ENCODE measurements at places on chromosomes 6 and 20.

DNA sequence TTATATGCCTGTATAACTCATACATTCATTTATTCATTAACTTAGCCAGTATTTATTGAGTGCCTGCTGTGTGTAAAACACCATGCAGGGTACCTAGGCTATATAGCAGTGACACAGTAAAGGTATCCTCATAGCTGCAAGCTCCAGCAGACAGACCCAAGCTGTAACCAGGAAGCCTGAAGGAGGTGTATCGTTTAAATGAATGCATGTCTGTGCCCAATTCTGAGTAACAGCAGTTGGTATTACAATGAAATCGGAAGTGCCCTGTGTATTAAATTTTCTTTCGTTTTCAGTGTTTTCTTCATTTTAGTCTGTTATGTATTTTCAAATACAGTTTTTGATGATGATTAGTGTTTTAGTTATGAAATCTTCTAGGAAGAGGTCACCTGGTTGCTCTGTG is 485.8 kb upstream of the SOX4 start:
- no peak for DNase-seq

GRCh38 chr6:25637960-25638434 is 14.0 kb upstream of the SCGN start:
- DNase-seq, result no peak

GRCh38 chr20:63435552-63435951 is 36.9 kb downstream of the KCNQ2 start:
- no peak for DNase-seq

GRCh38 chr6:79127660-79128059 is 49.6 kb upstream of the PHIP start:
- DNase-seq, result no peak

GRCh38 chr20:63363013-63363957 is 2.1 kb upstream of the CHRNA4 start:
- DNase-seq, result no peak

DNA sequence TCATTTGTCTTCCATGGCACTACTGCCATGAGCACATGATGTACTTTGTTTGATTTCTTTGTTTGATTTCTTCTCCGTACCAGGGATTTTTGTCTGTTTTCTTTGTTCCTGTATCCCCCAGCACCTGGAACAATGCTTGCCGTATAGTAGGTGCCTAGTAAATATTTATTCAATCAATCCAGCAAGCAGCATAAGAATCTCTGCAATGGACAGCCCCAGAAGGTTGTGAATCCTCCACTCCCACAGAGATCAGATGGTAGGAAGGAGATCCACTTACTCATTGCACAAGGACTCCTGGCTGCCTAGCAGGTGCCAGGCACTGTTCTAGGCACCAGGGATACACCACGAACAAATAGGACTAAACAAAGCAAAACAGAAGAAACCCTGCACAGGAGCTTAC is 6.7 kb upstream of the SYNJ2 start:
- no peak for DNase-seq

- no peak for DNase-seq
These were observed 594.7 kb upstream of the ADGRB3 start for GRCh38 chr6:68040312-68040778.

DNA sequence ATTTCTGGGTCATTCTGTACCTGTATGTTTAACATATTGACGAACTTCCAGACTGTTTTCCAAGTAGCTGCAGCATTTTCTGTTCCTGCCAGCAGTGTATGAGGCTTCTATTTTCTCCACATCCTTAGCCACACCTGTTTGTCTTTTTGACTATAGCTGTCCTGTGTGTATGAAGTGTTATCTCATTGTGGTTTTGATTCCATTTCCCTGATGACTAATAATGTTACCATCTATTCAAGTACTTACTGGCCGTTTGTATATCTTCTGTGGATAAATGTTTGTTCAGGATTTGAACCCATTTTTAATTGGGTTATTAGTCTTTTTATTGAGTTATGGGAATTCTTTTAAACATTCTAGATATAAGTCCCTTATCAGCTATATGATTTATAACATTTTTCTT is 95.2 kb downstream of the JAG1 start:
- DNase-seq, result no peak

- DNase-seq, result no peak
These were observed 2.7 kb upstream of the SLC35B2 start for GRCh38 chr6:44260011-44260410.

DNA sequence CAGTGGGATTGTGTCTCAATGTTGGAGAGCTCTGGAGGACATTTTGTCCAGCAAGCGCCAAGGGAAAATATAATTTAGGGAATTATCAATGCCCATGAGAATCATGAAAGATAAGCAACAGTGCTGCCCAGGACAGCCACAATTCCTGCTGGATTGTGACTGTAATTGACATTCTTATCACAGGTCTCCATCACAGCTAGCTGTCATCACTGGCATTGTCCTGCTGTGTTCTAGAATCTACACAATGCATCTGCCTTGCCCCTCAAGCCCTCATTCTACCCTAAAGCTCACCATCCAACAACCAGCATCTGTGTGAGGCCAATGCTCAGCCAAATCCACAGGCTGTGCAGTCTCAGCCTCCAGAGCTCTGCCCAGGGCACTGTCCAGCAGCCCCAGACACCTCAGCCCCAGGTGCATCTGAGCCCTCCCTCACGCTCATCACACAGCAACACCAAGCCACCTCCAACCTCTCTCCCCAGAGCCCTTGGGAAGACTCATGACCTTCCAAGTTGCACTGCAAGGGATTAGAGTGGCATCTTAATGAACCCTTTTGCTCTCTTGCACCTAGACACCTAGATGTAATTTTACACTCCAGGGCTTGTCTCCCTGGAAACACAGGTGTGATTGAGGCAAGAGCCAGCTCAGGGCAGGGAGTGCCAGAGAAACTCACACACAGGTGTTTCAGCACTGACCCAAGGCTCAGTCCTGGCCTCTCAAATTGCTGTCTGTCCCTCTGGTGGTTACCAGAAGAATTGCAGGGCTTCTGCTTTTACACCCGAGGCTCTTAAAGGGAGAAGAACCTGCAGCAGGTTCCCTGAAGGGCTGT is 85.2 kb upstream of the PHACTR3 start:
- peak; percentile 66 for DNase-seq

GRCh38 chr6:39037707-39038106 is 10.9 kb upstream of the GLP1R start:
- no peak for DNase-seq

DNA sequence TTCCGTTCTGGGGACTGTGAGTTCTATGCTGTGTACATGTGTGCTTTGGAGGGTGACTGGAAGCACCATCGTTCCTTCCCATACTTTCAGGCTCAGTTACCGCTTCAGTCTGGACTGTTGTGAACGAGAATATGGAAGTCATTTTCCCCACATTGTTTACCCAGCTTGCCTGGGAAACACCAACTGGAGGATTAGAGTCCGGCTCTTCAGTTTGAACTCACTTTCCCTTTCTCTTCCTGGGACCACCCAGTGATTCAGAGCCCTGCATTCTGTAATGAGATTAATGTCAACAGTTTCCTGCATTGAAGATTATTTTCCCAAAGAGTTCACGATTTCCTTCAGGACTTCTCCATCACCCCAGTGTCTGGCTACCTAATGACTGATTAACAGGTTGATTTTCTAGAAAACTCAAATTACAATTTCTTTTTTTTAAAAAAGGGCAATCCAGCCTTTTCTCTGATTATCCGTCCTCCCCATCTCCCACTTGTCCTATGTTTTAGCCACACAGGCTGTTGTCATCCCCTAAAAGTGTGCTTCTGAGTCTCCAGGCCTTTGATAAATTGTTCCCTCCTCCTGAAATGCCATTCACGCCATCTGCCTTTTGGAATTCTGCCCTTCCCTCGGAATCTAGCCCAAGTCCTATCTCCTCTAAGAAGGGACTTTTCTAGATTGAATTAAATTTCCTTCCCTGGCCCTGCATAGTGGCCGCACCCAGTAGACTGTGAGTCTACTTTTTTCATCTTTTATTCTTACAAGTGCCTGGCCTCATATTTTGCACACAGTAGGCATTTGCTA is 3.3 kb upstream of the TAGAP start:
- no peak for DNase-seq

DNA sequence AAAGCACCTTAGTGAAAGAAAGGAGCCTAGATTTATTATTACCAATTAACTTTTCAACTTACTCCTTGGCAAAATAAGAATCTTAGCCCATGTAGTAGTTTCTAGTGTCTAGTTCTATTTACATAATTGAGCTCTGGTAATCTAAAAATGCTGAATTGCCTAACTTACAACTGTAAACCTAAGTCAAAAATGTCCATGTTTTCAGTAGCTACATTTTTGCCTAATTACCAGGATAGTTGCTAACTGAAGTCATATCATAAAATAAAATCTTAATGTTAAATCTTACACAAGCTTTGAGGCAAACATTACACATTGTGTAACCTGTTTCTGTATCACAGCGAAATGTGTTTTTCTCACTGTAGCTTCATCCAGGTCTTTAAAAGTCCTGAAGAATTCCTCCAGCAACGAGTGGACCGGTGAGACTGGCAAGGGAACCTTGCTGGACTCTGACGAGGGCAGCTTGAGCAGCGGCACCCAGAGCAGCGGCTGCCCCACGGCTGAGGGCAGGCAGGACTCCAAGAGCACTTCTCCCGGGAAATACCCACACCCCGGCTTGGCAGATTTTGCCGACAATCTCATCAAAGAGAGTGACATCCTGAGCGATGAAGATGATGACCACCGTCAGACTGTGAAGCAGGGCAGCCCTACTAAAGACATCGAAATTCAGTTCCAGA is 7.6 kb upstream of the CLDN20 start:
- no peak for DNase-seq

DNA sequence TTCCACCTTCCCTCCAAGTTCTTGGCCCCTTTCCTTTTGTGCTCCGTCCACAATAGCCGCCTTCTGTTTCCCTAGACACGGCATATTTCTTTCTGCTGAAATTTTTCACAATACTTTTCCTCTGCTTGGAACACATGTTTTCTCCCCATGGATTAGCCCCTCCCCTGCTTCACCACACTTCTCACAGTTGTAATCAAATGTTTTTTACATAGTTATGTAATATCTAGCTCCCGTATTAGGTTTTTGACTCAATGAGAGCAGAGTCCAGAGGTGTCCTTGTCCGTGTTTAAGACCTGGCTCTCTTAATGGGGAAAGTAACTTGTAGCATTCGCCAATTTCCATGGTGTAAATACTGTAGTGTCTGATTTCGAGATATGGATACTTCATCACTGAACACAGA is 34.7 kb downstream of the PLCB1 start:
- DNase-seq, result no peak

DNA sequence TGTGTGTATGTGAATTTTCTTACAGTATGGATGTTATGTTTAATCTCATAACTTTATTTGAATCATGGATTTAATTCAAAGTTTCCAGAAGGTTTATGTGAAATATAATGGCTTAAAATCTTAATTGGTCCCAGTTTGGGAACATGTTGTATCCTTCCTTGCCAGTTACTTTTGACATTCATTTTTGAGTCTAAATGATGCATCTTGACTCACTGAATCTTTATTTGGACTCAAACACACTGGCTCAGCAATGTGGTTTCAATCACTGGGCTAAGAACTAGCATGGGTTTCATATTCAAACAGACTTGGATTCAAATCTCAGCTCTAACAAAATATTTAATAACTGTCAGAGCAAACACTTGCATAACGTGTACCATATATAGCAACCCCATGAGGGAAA is 25.9 kb upstream of the TFAP2B start:
- no peak for DNase-seq

- no peak for DNase-seq
These were observed 75.1 kb downstream of the CNBD2 start for GRCh38 chr20:36043441-36043840.

GRCh38 chr6:35757456-35758123 is 18.8 kb upstream of the CLPSL2 start:
- DNase-seq, result peak; percentile 49

GRCh38 chr6:71403422-71404134 is 115.0 kb downstream of the OGFRL1 start:
- no peak for DNase-seq

- DNase-seq, result no peak
These were observed 467.4 kb upstream of the ID4 start for GRCh38 chr6:19369785-19370184.

- no peak for DNase-seq
These were observed 1608.8 kb downstream of the GRIK2 start for GRCh38 chr6:103002282-103002681.

DNA sequence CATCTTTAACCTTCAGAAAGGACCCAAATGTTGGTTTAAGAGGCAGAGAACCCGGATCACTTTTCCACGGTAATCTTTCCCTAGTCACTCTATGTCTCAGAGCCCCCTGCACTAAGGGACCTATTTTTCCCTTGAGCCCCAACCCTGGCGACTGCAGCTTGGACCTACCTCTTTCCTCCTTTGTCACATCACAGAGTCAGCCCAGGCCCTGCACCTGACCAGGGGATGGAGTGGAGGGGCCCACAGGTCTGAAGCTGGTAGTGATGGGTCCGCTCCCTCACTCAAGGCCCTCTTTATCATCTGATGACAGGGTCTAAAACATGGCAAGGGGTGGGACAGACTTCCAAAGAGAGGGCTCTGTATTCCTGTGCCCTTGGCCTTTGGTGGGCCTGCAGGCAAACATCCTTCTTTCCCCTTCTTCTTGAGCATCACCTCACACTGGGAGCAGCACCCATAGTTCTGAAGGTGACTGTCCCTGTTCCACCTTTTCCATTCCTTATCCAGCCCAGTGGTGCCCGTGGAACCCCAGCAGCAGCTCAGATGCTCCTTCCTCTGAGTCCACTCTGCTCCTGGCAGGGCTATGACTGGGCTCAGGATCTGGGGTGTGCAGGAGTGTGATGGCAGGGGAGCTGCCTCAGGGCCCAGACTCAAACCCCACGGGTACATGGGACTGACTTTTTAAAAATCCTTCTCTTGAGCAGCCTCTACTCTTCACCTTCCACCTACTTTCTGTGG is 6.3 kb downstream of the RAET1L start:
- no peak for DNase-seq

GRCh38 chr6:138559143-138559542 is 59.8 kb upstream of the NHSL1 start:
- DNase-seq, result no peak

GRCh38 chr6:15077961-15078360 is 167.9 kb upstream of the JARID2 start:
- DNase-seq, result no peak

DNA sequence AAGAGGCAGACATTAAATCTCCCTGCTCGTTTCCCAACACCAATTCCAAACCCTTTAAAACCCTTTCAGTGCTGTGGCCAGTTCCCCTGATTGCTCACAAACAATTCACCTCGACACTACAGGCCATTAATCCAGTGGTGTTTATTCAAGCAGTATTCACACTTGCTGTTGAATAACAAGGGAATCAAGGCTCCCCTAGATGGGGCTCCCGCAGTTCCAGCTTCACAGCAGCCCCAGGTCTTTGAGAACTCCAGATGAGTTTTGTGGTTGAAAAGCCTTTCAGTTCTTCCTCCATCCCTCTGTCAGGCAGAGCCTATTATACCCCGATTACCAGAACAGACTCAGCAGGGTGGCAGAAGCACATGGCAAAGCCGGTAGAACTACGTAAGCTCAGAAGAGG is 36.2 kb downstream of the JAG1 start:
- no peak for DNase-seq

All from GM12891 (cell line).